Osteocyte (in vitro differentiated cells): ENCODE measurements at places on chromosomes 7 and 10. TPM values are rescaled to one million over a fixed set of nuclear protein-coding genes. Genes with fewer than 3 reads are reported as not detected.

GRCh38 chr10:10007957-10008356, 1009.7 kb upstream of the CELF2 start:
- no peaks in the 10 kb centered on the region for H3K4me1 ChIP-seq
- H3K4me3 ChIP-seq: no peak overlapping the region
- no peak for DNase-seq
- no peak overlapping the region for H3K27ac ChIP-seq
- H3K27me3 ChIP-seq: peaks cover 7% of the 10 kb centered on the region

- H3K4me1 ChIP-seq: peaks cover 5% of the 10 kb centered on the region
- peaks cover 4% of the 10 kb centered on the region for H3K36me3 ChIP-seq
- no peak overlapping the region for H3K27ac ChIP-seq
- H3K4me3 ChIP-seq: no peak overlapping the region
- no peak for DNase-seq
- H3K27me3 ChIP-seq: no peaks in the 10 kb centered on the region
Measured at GRCh38 chr10:34504534-34504933, 310.6 kb downstream of the PARD3 start.

DNA sequence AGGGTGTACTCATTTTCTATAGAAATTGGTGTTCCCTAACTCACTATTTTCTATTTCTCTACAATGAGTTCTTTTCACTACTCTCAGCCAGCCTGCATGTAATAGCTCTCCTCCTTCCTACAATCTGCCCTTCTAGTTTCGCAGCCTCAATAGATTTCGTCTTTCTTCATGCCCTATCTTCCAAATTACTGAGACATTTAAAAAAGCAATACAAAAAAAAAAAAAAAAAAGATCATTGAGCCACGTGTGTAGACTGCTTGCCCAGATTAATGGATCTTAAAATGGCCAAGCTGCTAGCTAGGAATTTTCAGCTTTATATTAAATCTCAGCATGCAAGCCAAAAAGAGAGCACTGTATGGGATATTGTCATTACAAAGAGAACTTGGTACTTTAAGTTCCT, 55.5 kb downstream of the ZNF277 start:
- no peak for DNase-seq
- no peak overlapping the region for H3K4me3 ChIP-seq

Gene MMD2
- not detected in 2 replicates for total RNA-seq

Gene TM9SF3
- 150 and 151 TPM in 2 replicates for total RNA-seq

GRCh38 chr7:144835155-144835611, 670 bp downstream of the TPK1 start:
- no peaks in the 10 kb centered on the region for H3K36me3 ChIP-seq
- no peak for DNase-seq
- H3K27me3 ChIP-seq: no peaks in the 10 kb centered on the region
- H3K4me1 ChIP-seq: peaks cover 8% of the 10 kb centered on the region
- peak overlapping the region; percentile 93 for H3K4me3 ChIP-seq
- peak overlapping the region; percentile 91 for H3K27ac ChIP-seq

- DNase-seq: no peak
- peak overlapping the region; percentile 98 for H3K27ac ChIP-seq
- H3K4me3 ChIP-seq: peak overlapping the region; percentile 89
- H3K27me3 ChIP-seq: no peaks in the 10 kb centered on the region
- H3K4me1 ChIP-seq: peaks cover 35% of the 10 kb centered on the region
Measured at GRCh38 chr7:74253835-74254128, 417 bp downstream of the RFC2 start.

DNA sequence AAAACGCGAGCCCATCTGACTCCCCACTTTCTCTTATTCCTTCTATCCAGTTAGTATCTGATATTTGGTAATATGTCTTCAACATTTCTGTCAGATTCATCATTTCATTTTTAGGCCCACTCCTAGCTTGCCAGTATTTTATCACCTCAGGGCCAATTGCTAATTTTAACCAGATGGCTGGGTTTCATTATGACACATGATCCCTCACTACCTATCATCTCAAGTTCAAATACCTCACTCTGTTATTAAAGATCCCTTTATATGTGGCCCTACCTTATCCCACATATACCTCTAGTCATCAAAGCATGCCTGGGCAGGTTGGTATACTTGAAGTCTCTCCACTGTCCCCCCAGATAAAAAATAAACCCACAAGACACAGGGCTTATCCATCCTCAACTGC, 104.9 kb downstream of the RNLS start:
- H3K27me3 ChIP-seq: peaks cover 21% of the 10 kb centered on the region
- H3K27ac ChIP-seq: no peak overlapping the region
- H3K4me1 ChIP-seq: no peaks in the 10 kb centered on the region
- no peak for DNase-seq

Gene OR2F1
- total RNA-seq: not detected in 2 replicates

DNA sequence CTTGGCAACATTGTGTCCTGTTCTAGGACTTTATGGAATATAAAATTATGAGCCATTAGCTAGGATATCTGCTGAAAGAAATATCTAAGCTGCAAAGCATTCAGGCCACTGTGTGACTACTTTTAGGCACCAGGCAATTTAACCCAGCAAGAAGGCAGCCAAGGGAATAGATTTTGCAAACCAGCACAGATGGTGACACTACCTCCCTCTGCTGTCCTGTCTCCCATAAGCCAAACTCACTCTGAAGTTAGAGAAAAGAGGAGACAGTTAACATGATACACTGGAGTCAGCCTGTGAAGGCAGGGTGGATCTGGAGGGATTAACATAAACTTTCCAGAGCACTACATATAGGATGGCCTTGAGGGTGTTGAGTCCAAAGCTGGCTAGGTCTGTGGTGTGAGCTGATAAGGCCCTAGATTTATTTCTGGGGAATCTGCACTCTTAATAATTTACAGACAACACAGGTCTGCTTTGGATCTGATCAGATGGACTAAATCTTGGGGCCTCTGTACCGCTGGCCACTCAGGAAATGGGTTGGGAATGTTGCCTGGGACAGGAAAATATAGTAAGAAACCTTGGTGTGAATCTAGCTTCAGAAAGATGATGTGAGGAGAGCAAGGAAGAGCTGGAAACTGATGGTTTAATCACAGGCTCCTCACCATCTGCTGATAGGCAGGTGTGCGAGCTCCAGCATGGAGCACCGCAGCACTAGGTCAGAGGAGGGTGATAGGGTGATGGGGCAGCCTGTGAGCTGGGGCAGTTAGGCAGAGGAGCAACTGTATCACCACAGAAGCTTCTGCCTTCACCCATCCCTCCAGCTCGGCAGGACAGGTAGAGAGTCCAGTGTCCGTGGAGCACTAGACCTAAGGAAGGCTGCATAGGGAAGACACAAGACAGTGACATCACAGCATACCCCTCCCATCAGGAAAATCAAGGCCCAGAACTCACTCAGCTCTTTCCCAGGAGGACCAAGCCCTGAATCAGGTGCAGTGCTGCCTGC, 229.9 kb upstream of the PRSS1 start:
- peaks cover 54% of the 10 kb centered on the region for H3K27me3 ChIP-seq
- peaks cover 18% of the 10 kb centered on the region for H3K4me1 ChIP-seq
- H3K36me3 ChIP-seq: no peaks in the 10 kb centered on the region
- H3K27ac ChIP-seq: no peak overlapping the region
